Mesenchymal stem cell (in vitro differentiated cells and primary cell): ENCODE measurements at places on chromosomes 11 and 22.

- DNase-seq = no peak
These were observed 73.2 kb upstream of the BID start for GRCh38 chr22:17847360-17848078.

- DNase-seq = peak; percentile 64
These were observed 881.2 kb downstream of the OPCML start for GRCh38 chr11:132650969-132651720.

DNA sequence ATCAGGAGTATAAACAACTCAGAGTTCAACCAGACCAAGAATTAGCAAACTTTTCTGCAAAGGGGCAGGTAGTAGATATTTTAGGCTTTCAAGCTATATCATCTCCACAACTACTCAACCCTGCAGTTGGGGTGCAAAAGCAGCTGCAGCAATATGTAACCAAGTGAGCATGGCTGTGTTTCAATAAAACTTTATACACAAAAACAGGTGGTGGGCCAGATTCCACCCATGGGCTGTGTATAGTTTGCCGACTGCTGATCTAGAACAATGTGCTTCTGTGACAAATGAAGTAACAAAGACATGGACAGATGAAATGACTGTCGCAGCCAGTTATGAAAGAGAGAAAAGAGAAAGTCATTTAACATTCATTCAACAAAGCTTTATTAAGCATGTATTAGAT, 77.1 kb upstream of the DRD2 start:
- no peak for DNase-seq

DNA sequence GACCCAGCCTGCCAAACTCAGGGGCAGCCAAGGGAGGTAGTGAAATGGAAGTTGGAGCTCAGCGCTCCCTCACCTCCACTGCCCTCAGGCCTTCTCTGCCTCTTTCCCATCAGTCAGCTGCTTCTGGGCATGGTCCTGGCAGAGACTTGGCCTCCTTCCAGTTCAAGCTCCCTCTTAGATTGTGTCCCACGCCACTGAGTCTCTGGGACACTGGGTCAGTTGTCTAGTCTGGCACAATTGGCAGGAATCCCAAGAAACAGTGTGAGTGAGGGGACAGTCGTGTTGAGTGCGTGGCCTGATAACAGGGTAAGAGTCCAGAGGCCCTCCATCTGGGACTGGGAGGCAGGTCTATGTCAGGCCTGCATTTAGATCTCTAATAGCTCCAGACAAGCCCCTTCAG, 7.1 kb upstream of the SLC35E4 start:
- no peak for DNase-seq

- no peak for DNase-seq
These were observed 29.3 kb downstream of the SHANK2 start for GRCh38 chr11:71223081-71223405.

- peak; percentile 46 for DNase-seq
These were observed 5.9 kb upstream of the APOL6 start for GRCh38 chr22:35642305-35642741.

GRCh38 chr11:21072558-21072957, 403.2 kb downstream of the NELL1 start:
- no peak for DNase-seq

GRCh38 chr11:46290598-46291309, 13.3 kb downstream of the CREB3L1 start:
- peak; percentile 97 for DNase-seq

- peak; percentile 15 for DNase-seq
These were observed 541.2 kb upstream of the API5 start for GRCh38 chr11:42770444-42771065.
